ENCODE measurements at places on chromosomes 3 and 15.

GRCh38 chr3:157089455-157090221 is 70.3 kb downstream of the CCNL1 start:
- no peak for DNase-seq

- DNase-seq, result no peak
Measured at GRCh38 chr15:53404930-53405493, 354.5 kb downstream of the WDR72 start.

DNA sequence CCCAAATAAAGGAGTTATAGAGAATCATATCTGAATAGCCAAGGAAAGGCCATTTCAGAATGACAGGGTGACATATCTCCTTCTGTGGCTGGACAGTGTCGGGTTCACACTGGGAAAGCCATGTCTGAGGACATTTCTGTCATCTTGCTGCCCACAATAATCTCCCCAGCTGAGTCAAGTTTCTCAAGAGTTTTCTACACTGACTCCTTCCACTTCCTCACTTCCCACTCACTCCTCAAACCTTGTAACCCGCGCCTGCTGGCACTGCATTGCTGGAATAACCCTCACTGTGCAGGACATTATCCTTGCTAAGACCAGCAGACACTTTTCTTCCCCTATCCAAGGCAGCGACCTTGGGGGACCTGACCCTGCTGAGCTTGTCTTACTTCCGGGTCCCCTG is 5.3 kb upstream of the INSYN1 start:
- DNase-seq, result no peak

DNA sequence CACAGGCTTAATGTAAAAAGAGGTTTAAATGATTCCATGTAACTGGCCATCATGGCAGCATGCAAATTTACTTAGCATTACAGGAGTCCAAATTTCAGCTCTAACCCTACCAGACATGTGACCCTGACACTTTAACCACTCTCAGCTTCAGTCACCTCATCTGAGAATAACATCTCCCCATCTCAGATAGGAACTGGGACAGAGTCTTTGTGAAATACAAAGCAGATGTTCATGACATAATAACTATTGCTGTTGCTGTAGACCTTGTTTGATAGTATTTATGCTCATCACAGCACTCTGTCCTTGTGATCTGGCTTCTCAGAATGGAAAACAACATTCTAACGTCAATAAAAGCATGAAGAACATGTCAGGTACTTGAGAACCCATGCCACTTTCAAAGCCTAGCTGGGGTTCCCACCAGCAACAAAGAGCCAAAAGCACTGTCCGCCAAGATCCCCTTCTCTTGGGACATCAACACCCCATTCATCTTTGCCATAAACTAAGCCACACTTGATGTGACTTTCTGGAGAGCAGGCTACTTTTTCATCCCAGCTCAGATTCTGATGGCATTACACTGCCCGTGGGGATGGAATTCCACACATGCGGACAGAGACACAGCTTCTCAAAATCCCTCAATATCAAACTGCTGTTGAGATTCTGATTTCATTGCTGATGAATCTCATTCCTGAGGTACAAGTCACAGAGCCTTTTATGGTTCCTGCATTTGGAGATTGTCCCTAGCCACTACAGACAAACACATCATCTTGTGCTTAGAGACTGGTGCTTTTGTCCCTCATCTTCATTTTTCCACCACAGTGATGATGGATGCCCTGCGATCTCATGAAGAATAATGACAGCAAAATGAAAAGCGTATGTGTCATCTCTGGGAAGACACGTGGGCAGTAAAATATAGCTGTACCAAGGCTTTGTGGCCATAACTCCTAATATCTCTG is 202.7 kb downstream of the TNIK start:
- no peak for DNase-seq

DNA sequence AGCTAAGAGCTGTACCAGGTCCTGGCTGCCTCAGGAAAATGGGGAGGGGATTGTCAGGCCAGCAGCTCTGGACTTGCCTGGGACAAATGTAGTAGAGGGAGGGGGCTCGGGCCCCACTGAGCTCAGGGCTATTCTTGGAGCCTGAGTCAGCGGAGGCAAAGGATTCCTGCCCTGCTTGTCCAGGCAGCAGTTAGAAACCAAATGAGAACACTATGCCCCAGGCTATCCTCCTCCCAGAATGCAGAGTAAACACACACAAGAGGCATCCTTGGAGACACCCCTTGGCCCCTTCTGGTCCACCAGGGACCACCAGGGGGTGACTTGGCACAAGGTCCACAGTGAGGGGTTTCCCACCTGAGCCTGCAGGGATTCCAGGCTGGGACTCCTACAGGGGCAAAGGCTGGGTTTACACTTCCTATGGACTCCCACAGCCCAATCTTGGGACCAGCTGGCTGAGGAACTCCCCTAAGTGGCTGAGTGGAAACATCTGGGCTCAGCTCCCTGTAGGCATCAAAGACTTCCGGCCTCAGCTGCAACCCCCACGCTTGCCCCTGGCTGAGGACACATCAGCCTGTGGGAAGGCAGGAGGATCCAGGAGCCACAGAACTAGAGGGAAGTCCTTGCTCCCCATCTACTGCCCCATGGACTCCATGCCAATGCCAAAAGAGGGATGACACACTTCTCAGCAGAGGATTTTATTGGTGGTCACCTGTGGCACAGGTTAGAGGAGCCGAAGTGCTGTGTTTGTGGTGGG is 3.4 kb upstream of the COL7A1 start:
- DNase-seq, result no peak

- DNase-seq, result no peak
Measured at GRCh38 chr3:27391796-27392195, 22.6 kb upstream of the NEK10 start.

GRCh38 chr15:36172955-36173354 is 406.5 kb upstream of the CDIN1 start:
- DNase-seq, result no peak

- DNase-seq, result no peak
Measured at GRCh38 chr15:81221449-81221848, 24.8 kb downstream of the IL16 start.

GRCh38 chr3:134922866-134923265 is 127.8 kb downstream of the EPHB1 start:
- no peak for DNase-seq

GRCh38 chr3:69535613-69536012 is 149.7 kb upstream of the FRMD4B start:
- no peak for DNase-seq

DNA sequence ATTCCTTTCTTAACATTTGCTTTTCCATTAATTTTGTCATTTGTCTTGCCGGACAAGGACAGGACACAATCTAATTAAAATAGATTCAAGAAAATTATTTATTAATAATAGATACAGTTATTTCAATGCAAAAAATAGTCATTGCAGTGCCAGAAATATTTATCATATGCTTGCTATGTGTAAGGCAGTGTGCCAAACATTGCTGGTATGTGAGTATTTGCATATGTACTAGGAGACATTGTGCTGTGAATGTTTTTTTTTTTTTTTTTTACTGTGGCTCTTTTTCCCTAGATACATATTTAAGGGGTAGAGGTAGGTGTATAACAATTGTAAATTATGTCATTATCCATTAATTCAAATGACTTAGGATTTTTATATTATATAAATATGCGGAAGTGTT is 23.3 kb downstream of the SPRED1 start:
- DNase-seq, result no peak

GRCh38 chr3:121748680-121749275 is 763 bp downstream of the GOLGB1 start:
- DNase-seq, result no peak

GRCh38 chr3:3134750-3135448 is 8.2 kb downstream of the TRNT1 start:
- no peak for DNase-seq

DNA sequence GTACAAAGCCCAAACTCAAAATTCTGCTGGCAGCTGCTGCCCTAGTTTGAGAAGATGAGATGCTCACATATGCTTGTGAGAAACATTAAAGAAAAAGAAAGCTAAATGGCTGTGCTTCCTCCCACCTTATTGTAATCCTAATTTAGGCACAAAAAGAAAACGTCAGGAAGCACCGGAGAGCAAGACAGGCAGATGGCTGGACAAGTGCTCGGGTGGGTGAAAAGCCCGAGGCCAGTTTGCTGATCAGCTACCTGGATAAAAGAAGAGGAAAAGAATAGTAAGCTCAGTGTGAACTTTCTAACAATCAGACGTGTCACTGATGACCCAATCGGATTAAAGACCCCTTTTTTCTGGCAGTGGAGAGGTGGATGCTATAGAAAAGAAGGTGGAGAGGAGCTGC is 368.0 kb upstream of the ATP10A start:
- DNase-seq, result no peak

DNA sequence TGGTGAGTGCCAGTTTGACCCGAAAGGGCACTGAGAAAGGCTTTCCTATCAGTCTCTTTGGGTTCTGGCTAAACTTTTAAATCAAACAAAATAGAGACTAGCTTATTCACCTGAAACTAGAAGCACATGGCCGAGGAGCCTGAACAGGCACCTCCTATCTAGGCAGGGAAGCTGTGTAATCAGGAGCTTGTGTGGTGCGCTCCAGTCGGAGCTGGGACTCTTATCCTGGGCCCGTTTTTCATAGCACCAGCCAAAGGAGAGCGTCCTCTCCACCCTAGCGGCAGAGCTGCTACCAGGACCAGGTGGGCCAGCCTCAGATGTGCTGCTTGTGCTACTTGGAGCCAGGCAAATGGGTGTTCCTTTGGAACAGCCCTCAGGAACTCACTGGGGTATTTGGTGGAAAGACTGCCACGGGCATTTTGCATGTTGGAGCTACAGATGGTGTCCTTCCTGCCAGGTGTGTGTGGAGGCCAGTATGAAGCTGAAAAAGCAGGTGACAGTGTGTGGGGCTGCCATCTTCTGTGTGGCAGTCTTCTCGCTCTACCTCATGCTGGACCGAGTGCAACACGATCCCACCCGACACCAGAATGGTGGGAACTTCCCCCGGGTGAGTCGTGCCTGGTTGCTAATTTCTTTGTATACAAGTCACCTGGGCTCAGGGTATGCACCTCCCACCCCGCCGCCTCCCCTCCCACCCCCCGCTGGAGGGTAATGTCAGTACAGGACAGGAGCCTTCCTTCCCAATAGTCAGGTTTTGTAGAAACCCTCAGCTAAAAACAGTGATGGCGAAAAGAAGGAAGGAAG is 833 bp downstream of the MAN2A2 start:
- no peak for DNase-seq

DNA sequence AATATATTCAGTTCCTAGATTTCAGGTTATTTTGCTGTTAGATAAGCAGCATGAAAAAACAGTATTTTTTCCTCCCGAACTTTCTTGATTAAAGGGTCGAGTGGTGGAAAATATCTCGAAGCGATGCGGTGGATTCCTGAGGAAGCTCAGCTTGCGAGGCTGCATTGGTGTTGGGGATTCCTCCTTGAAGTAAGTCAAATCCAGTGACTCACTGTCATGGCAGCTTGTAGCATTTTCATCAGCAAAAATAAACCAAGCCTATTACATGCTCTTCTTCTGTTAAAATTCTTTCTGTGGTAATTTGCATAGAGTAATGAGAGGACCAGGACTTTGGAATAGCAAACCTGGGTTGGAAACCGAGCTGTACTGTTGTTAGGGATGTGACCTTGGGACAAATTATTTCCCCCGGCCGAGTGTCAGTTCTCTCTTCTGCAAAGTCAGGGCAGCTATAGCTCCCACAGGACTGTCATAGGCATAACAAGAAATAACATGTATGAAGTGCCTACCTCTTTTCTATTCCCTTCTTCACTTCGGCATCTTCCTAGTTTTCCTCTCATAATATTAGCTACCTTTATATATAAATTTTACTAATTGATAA is 75.6 kb downstream of the UBP1 start:
- no peak for DNase-seq

DNA sequence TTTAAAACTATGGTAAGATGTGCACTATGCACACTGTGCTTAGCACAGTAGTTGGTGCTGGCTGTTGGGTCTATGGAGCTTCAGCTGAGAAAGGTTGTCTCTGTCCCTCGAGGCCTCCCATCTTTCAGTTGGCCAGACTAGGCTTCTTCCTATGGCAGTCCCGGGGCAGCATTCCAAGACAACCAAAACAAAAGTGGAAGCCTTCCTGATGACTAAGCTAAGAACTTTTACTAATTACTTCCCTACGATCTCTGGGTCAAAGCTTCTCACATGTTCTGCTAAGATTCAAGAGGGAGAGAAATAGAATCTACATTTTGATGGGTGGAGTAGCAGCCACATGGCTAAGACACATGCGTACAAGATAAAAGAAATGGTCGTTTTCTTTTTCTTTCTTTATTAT is 342.8 kb downstream of the TUSC7 start:
- DNase-seq, result no peak

- DNase-seq, result no peak
Measured at GRCh38 chr3:124456506-124456905, 273.7 kb upstream of the UMPS start.

DNA sequence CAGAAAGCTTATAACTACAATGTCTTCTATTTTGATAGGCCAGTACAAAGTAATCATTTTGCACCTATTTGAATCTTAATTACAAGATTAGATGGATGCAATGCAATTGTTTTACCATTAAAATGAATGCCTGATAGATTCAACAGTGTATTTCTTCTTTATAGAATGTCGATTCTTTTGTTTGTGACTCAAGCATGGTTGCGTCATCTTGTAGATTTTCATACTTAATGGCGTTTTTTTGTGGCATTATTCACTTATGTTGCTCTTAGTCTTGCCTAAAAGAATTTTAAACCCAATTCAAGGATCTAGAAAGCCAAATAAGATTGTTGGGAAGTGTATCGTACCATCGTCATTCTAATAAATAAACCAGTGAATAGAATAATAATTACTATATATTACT is 21.4 kb downstream of the ZBTB38 start:
- no peak for DNase-seq

DNA sequence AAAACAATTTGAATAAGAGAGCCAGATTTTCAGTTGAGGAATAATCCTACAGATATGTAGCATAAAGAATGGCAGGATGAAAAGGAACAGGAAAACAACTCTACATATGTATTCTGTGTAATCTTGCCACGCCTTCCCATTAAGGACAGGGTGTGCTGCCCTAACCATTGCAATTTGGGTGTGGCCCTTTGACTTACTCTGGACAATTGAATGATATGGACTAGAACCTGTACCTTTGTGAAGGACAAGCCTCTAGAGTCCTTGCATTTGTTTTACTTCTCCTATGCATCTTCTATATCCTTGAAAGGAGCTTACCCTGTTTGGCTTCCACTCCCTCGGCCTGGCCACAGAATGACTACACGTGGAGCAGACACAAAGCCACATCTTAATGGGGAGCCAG is 1261.6 kb upstream of the GBE1 start:
- DNase-seq, result no peak

- no peak for DNase-seq
Measured at GRCh38 chr3:186220911-186221645, 112.2 kb upstream of the ETV5 start.

DNA sequence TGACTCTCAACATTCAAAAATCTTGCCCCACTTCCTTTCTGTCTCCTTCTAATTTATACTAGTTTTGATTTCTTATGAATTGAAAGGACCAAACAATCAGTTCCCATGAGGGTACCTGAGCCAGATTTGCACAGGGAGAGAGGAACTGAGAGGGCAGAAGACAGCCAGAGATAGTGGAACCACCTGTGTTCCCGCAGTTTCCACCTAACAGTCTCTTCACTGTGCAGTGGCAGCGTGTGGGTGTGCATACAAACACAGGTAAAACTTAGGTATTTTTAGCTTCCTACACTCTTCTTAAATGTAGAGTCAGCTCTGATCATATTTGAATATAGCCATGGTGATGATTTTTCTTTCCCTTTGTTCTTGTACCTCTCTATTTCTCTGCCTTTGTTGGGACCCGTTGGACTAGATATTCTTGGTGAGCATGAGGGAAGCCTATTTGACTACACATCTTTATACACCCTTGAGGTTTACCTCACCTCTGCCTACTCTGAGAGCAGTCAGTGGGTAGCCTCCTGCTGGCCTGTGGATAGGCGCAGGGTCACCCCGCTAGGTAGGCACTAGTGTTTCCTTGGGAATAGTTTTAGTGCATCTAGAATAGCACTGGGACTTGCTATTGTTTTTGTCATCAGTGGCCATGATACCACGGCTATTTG is 58.8 kb downstream of the MAP3K13 start:
- DNase-seq, result no peak

Measured in right forelimb (tissue), 1 donor.